ENCODE measurements at places on chromosomes 4 and X.

- DNase-seq: no peak
These were observed 14.9 kb downstream of the IRF2 start for GRCh38 chr4:184459413-184459812.

DNA sequence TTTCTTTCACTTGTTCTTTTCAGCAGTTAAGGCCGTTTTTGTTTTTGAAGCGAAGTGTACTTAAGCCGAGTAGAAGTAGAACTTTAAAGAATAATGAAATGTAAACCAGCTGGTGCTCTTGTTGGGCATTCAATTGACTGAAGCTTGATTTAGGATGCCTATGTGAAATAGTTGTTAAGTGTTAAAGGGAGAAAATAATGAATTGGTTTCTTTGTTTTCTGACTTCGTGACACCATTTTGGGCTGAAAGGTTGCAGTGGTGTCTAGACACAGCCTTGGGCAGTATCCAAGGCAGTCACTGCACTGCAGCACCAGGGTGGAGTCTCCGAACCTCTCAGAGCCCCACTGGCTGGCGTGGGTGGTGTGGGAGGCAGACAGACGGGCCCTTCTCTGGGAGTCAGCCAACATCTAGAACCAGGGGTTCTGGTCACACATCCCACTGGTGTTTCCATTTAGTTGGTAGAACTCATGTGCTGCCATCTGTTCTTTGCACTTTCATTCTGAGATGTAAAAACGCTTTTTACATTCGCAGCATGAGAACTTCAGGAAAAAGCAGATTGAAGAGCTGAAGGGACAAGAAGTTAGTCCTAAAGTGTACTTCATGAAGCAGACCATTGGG lies 3.5 kb downstream of the UCHL1 start:
- no peak for DNase-seq

DNA sequence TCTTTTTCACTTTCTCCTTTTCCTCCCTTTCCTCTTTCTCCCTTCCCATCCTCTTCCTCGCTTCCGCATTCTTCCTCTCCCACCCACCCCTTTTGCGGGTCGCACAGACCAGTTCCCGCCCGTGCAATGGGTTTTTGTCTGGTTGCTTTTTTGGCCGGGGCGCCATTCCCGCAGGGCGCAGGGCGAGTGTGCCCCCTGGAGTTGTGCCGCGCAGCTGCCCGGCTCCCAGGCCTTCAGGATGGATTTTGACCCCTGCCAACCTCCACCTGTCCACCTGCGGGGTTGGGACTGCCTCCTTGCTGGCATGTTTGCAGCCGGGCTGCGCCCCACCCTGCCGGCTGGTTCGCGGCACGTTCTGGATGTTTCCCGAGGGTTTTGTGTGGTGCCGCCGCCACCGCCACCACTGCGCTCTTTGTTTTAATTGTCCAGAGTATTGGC lies 578 bp upstream of the SEL1L3 start:
- DNase-seq: peak; percentile 47

- no peak for DNase-seq
These were observed 297.7 kb upstream of the DIAPH2 start for GRCh38 chrX:96386981-96387380.

- DNase-seq: no peak
These were observed 455.3 kb downstream of the PDHA2 start for GRCh38 chr4:96295143-96295741.

DNA sequence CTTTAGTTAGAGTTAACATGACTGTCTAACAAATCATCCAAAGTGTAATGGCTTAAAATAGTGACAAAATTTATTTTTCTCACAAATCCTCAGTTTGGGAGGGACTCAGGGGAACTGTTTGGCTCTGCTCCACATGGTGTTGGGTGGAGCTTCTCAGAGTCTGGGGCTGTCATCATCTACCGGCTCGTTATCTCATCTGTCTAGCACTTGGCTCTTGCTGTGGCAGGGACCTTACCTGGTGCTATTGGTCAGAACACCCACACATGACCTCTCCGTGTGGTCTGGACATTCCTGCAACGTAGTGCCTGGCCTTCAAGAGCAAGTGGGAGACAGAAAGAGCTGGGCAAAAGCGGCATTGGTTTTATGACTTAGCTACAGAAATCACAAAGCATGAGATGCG lies 866.9 kb upstream of the FRG1 start:
- no peak for DNase-seq

DNA sequence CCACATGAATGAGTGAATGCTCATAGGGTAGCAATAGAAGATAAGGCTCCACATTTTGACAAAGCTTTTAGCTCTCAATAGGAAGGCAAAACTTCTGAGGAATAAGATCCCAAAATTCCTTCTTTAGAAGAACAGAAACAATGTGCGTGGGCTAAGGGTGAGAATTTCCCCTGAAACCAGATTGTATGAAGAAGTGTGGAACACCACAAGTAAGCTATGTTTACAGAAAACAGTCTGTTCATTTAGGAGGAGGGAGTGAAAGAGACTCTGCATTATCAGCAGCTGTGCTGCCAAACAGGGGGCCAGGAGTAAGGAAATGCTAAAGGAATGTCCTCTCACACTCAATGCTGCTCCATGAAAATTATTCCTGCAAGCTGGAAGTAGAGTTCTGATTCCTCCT lies 851.6 kb downstream of the CENPC start:
- no peak for DNase-seq

GRCh38 chrX:19869193-19869592 lies 18.2 kb downstream of the SH3KBP1 start:
- DNase-seq: no peak

DNA sequence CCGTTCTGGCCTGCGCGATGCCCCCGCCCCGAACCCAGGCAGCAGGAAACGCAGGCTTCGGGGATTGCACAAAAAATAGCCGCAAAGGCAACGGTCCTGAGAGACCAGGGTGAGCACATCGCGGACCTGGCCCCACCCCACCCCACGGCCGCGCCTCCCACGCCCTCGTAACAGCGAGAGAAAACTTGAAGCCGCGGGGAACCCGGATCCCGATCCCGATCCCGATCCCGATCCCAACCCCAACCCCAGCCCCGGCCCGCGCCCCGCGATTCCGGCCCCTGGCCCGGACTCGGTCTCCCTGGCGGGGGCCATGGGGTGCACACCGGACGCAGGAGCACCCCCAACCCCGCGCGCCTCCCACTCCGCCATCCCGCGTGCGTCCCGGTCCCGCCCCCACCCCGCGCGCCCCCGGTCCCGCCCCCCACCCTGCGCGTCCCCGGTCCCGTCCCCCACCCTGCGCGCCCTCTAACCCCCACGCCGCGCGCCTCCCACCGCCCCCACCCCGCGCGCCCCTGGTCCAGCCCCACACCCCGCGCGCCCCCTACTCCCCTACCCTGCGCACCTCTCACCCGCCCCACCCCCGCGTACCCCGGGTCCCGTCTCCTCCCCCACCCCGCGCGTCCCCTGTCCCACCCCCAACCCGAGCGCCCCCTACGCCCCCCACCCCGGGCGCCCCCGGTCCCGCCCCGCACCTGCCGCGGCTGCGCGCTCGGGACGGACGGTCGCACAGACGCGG lies 29.0 kb downstream of the NOP14 start:
- DNase-seq: no peak

GRCh38 chr4:140117947-140118346 lies 36.0 kb downstream of the MAML3 start:
- DNase-seq: no peak

DNA sequence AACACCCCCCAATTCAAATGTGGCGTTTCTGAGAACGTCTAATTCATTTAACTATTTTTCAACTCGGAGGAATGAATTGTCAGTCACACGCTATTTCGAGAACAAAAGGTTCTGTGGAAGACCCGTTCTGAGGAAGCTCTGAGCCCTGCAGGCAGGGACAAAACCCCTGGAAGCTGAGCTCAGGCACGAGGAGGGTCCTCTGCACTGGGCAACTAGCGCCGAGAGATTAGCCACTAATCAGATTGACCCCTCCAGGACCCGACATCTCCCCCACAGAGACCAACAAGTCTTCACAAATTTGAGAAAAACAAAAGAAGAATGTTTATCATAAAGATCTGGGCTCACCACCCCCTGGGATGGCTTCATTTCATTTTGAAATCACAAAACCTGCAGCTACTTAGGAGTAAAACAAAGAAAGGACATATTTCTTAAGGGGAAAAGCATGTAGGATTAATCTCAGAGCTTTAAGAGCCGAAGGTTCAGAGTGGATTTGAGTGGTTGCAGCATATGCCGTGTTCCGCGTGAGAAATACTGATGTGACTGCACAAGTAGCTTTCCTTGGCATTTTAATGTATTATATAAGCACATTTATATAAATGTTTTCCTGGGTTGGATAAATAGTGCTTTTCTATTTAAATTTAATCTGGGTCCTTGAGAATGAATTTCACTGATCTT lies 41.8 kb downstream of the ADRA2C start:
- DNase-seq: no peak

DNA sequence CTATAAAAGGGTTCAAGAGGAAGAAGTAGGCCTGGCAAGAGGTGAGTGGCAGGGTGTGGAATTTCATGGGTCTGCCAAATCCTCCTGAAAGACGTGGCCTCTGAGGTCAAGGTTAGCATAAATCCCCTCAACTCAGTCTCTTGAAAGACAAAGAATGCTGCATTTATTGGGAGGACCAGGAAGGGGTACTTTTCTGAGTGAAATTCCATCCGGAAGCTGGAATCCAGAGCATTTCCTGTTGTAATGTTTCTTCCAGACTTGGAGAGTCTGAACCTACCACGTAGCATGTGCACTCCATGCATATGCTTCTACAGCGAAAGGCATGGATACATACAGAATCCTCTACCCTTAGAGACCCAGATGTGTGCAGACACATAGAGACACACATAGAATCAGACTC lies 13.4 kb upstream of the FGD1 start:
- DNase-seq: no peak

GRCh38 chr4:48235050-48235449 lies 34.6 kb downstream of the TEC start:
- no peak for DNase-seq

DNA sequence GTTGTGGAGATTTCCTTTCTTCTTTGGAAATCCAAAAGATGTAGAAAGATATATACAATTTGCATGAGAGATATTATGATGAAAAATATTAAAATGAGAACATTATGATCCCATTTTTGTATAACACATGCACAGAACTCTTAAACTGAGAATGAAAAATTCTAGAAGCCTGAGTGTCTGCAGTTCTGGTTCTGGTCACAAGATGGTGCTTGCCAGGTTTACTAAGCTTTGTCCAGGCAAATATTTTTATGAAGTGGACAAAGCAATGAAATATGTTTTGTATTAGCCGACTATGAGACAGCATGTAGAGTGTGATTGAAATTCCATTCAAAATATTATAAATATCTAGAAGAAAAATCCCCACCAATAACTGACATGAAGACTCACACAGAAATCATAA lies 2.2 kb downstream of the PWWP3B start:
- DNase-seq: no peak

DNA sequence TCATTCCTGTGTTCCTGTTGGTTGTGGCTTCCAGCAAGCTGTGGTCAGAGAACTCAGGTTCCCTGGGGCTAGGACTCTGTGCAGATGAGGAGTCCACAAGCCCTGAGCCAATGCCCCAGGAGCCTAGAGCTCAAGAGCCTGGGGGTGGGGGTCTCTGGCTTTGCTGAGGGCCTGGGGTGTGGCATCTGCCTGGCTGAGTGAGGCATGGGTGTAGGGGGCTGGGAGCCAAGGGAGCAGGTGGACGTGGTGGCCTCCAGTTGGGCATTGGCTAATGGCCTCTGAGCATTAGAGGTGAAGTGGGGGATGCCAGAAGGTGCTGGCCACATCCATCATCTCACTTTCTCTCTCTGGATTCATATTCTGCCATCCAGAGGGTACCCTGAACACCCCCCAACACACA lies 5.3 kb upstream of the MAMLD1 start:
- DNase-seq: no peak

Data from NCI-H774 (cell line).